ENCODE measurements at places on chromosomes 3 and 15. TPM values are rescaled to one million over a fixed set of nuclear protein-coding genes. Genes with fewer than 3 reads are reported as not detected.

Gene MGLL
- 13.3 TPM for total RNA-seq

- peaks cover 28% of the 10 kb centered on the region for H3K4me1 ChIP-seq
- DNase-seq: no peak
- no peak overlapping the region for H3K27ac ChIP-seq
- no peaks in the 10 kb centered on the region for H3K27me3 ChIP-seq
Observed at GRCh38 chr15:62848632-62849050, 193.9 kb upstream of the TPM1 start.

Gene ROPN1
- total RNA-seq: not detected

DNA sequence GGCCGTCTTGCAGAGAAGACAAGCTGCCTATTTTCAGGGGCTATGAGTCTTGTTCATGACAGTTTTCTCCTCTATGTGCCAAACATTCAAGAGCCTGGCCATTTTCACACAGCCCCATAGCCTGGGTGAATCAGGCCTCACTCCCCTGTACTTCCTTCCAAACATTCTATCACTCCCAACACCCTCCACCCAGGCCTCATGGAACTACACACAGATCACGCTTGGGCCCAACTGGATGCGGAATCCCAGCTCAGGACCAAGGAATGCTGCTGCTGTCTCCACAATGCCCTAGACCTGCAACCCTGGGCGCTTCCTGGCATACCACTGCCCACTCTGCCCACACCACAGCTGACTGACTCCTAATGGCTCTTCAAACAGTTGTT lies 39.4 kb upstream of the PCSK6 start:
- H3K27ac ChIP-seq: peak overlapping the region; percentile 35
- no peaks in the 10 kb centered on the region for H3K36me3 ChIP-seq
- no peaks in the 10 kb centered on the region for H3K4me1 ChIP-seq
- no peak overlapping the region for H3K4me3 ChIP-seq
- no peak for DNase-seq

GRCh38 chr15:94416267-94416666 lies 184.9 kb downstream of the MCTP2 start:
- no peak overlapping the region for H3K27ac ChIP-seq
- peaks cover 34% of the 10 kb centered on the region for H3K4me1 ChIP-seq
- H3K36me3 ChIP-seq: no peaks in the 10 kb centered on the region
- no peak for DNase-seq

- peaks cover 18% of the 10 kb centered on the region for H3K4me1 ChIP-seq
- H3K4me3 ChIP-seq: no peak overlapping the region
- H3K36me3 ChIP-seq: no peaks in the 10 kb centered on the region
- DNase-seq: no peak
- no peak overlapping the region for H3K27ac ChIP-seq
Observed at GRCh38 chr15:93801206-93801605, 430.2 kb upstream of the MCTP2 start.

DNA sequence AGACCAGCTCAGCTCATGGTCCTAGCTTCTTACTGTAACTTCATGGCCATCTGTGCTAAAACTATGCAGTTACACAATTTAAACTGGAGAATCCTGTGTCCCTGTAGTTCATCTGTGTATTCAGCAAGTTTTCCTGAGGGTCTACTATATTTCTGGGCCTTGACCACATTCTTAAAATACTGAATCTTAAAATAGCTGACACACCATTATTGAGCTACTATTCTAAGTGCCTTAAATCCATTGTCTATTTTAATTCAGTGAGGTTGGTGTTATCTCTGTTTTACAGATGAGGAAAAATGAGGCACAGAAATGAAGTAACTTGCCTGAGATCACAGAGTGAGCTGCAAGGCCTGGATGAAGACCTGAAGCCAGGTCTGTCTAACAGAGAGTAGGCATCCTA lies 22.0 kb downstream of the MYLK start:
- peaks cover 2% of the 10 kb centered on the region for H3K36me3 ChIP-seq
- no peaks in the 10 kb centered on the region for H3K4me1 ChIP-seq
- DNase-seq: no peak

GRCh38 chr15:89367485-89368451 lies 33.1 kb upstream of the POLG start:
- peaks cover 99% of the 10 kb centered on the region for H3K27me3 ChIP-seq
- peak overlapping the region; percentile 61 for H3K4me3 ChIP-seq

DNA sequence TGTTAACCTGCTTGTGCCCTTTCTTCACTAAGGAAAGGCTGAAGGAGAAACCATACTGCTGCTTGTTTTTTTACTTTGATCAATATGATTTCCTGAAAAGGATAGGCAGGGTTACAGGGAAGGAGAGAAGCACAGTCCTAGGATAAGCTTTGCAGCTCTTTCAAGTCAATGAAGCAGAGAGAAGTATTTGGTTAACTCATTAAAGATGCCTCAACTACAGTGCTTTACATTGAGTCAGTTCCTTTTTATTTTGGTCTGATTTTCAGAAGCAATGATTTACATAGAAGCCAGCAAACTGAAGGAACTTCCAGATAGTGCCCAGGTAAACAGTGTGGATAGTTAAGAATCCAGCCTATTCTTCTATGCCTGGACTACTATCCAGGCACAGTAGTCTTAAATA lies 64.8 kb downstream of the ARIH1 start:
- no peak overlapping the region for H3K27ac ChIP-seq
- H3K36me3 ChIP-seq: peaks cover 31% of the 10 kb centered on the region
- no peak overlapping the region for H3K4me3 ChIP-seq
- no peaks in the 10 kb centered on the region for H3K4me1 ChIP-seq

GRCh38 chr3:155995525-155996370 lies 124.6 kb upstream of the KCNAB1 start:
- peaks cover 4% of the 10 kb centered on the region for H3K36me3 ChIP-seq
- no peak overlapping the region for H3K4me3 ChIP-seq
- H3K27me3 ChIP-seq: no peaks in the 10 kb centered on the region
- peaks cover 4% of the 10 kb centered on the region for H3K4me1 ChIP-seq

Measured in neural crest cell (in vitro differentiated cells).